ENCODE measurements at places on chromosomes 4 and X.

GRCh38 chrX:78092296-78092695, 11.8 kb upstream of the PGK1 start:
- DNase-seq: no peak

DNA sequence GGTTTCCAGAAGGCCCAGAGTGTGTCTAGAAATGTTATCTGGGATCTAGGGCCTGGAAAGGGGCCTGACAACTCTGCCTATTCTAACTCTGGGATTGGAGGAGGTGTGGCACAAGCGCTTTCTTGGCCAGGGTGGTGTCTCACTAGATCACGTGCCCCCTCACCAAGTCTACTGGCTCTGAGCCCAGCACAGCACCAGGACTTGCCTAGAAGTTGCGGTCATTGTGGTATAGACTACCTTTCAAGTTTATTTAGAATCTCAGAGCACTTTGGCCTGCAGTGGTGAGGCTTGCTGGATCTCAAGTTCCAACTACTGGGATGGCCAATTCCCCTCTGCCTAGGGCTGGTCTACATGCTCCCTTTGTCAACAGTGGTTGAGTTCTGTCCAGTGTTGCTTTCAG, 223.3 kb upstream of the MAGEB2 start:
- no peak for DNase-seq

GRCh38 chr4:109440948-109441347, 7.3 kb downstream of the SEC24B start:
- DNase-seq: no peak

- DNase-seq: no peak
Measured at GRCh38 chrX:13664020-13664419, 11.1 kb downstream of the TCEANC start.

GRCh38 chr4:95181996-95182306, 366.8 kb downstream of the UNC5C start:
- DNase-seq: no peak

DNA sequence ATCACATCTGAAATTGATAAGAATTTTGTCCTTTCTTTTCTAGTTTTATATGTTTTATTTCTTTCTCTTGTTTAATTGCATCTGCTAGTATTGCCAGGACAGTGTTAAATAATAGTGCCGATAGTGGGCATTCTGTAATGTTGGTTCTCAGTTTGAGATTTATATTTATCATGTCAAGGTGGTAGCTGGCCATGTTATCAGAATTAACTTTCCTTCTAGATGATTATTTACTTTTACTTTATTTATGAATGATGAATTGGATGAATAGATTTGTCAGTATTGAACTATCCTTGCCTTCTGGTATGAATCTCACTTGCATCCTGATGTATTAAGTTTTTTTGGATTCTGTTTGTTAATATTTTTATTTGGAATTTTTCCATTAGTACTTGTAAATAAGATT, 42.7 kb downstream of the METAP1 start:
- DNase-seq: no peak

- no peak for DNase-seq
Measured at GRCh38 chrX:48939524-48940228, 17.7 kb downstream of the OTUD5 start.

DNA sequence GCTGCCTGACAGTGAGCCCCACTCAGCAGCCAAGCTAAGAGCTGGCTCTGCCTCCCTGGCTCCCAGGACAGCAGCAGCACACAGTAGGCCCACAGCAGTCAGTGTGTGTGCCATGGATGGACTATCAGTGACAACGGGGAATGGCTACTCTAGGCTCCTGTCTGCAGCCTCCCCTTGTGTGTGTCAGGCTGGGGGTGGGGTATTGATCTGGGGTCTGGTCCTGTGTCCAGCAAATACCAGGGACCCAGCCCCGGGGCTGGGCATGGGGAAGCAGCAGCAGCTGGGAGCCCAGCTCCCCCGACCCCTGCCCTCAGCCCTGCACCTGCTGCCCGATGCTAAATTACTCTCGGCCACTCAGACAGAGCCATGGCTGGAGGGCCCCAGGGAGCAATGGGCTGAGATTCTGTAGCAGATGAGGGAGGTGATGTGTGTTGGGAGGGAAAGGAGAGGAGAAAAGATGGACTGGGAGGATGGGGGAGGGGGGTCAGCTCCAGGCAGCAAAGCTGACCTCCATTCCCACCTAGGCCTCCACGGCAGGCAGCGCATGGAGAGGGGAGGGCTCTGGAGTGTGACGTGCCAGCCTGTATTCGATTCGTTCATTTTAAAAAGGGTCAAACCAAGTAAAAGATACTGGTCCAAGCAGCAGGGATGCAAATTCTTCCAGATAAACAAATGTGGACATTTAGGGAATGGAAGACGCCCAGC, 61.3 kb upstream of the CRMP1 start:
- DNase-seq: no peak

DNA sequence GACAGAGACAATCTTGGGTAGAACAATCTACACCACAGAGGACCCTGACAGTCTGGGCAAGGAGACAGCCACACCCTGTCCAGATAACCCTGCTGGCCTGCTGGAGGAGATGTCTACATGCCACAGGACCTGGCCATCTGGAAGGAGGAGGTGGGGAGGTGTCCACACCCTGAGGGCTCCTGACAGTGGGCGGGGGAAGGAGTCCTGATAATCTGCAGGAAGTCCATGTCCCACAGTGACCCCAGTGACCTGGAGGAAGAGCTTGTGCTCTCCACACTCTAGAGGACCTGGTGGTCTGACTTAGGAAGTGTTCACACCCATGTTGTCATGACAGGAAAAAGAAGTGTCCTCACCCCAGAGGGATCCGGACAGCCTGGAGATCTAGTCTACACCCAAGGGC, 5.5 kb downstream of the SUV39H1 start:
- DNase-seq: no peak

- no peak for DNase-seq
Measured at GRCh38 chrX:112812741-112813140, 27.9 kb downstream of the AMOT start.

DNA sequence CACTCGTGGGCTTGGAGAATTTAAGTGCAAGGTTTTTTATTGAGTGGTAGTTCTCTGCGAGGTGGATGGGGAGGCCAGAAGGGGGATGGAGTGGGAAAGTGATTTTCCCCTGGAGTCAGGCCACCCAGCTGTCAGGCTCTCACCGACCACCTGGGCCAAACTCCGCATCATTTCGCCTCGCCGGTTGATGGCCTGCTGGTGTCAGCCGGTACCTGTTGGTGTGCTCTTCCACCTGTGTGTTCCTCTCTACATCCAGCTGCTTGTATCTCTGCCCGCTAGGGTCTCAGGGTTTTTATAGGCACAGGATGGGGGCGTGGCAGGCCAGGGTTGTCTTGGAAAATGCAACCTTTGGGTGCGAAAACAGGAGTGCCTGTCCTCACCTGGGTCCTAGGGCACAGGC, 200.9 kb downstream of the DACH2 start:
- no peak for DNase-seq

DNA sequence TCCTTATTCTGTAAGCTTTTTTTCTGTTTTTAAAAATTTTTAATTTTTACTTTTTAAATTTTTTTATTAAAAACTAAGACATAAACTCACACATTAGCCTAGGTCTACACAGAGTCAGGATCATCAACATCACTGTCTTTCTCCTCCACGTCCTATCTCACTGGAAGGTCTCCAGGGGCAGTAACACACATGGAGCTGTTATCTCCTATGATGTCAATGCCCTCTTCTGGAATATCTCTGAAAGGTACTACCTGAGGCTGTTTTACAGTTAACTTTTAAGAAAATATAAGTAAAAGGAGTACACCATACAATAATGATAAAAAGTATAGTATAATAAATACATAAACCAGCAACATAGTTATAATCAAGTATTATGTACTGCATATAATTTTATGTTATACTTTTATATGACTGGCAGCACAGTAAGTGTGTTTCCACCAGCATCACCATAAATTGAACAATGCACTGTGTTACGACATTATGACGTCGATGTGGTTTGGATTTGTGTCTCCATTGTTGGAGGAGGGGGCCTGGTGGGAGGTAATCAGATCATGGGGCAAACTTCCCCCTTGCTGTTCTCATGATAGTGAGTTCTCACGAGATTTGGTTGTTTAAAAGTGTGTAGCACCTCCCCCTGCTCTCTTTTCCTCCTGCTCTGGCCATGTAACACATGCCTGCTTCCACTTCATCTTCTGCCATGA, 21.3 kb downstream of the IL15 start:
- no peak for DNase-seq

- DNase-seq: no peak
Measured at GRCh38 chrX:30151964-30152363, 63.4 kb upstream of the MAGEB2 start.

- no peak for DNase-seq
Measured at GRCh38 chr4:14518136-14518535, 484.1 kb upstream of the CPEB2 start.

- DNase-seq: peak; percentile 78
Measured at GRCh38 chr4:70601422-70602039, 9.5 kb downstream of the AMBN start.

- DNase-seq: no peak
Measured at GRCh38 chrX:110448459-110448858, 89.8 kb downstream of the RTL9 start.

GRCh38 chrX:100299559-100299958, 110.5 kb downstream of the PCDH19 start:
- no peak for DNase-seq

DNA sequence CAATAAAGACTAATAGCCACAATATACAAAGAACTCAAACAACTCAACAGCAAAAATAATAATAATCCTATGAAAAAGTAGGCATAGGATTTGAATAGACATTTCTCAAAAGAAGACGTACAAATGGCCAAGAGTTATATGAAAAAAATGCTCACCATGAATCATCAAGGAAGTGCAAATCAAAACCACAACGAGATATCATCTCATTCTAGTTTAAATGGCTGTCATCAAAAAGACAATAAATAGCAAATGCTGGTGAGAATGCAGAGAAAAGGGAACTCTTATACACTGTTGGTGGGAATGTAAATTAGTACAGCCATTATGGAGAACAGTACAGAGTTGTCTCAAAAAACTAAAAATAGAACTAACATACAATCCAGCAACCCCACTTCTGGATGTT, 18.8 kb downstream of the TLR6 start:
- DNase-seq: no peak

DNA sequence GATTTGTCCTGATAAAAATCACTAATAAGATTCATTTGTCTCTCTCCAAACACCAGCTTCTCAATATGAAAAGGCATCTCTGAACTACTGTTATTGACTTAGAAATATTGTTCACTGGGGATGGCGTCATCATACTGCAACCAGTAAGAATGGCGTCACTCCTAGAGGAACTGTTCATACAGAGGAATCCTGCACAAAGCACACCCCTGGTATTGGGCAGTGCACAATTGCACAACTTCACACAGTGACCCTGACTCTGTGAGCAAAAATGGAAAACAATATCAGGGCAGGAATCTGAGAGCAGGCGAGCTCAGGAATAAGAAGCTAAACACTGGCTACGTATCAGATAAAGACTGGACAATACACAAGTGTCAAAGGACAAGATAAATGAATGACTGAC, 66.7 kb upstream of the PNPLA4 start:
- DNase-seq: no peak

DNA sequence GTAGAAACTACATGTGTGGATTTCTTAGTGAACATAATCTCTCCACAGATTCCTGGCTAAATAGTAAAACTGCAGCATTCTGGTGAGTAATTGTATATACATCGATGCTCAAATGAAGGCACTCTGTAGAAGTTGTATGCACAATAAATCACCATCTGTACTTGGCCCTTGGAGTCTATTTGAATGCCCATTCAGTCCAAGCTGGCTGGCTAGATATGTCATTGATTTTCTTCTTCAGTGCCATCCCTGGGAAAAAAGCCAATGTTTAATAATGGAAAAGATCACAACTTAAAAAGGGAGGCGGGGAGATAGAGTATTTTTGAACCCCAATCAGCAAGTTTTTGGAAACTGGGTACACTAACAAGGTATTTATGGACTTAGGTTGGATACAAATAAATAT, 381.0 kb upstream of the TEX13C start:
- DNase-seq: no peak

GRCh38 chrX:40169193-40170101, 71.7 kb upstream of the BCOR start:
- DNase-seq: no peak

DNA sequence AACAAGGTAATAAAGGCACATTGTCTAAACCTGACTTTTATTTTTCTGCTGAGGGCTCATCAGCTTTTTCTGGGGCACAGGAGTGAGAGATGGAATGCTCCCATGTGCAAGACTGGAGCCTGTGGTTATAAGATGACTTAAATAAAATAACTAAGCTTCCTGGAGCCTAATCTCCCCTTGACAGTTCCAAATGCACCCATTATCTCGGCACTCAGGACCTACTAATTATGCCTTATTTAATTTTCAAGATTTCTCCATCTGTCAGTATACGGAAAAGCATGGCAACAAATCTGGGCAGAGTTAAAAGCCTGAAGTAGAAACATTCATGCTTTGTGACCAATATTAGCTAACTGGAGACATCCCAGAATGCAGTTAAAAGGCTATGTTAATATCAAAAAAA, 416.7 kb upstream of the TEX13C start:
- DNase-seq: no peak

DNA sequence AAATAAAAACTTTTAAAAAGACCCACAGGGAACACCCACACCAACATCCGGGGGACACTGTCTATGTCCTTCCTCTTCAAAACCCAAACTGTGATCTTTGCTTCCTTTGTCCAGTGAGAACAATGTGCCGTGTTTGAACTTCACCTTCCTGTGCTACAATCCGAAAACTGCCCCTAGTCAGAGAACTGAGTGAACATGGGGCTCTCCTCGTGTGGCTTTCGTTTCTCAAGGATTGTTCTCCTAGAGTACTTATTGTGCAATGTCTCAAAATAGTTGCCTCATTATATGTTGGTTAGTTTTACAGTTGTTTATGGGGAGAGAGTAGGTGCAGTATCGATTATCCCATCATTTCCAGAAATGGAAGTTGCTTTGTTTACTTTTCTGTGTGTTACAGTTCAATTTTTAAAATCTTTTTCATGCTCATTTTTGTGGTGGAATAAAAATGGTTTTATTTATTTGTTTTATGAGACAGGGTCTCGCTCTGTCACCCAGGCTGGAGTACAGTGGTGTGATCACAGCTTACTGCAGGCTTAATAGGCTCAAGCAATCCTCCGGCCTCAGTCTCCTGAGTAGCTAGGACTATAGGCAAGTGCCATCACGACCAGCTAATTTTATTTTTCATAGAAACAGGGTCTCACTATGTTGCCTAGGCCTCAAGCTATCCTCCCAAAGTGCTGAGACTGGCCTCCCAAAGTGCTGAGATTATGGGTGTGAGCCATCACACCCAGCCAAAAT, 29.9 kb downstream of the RBMX start:
- no peak for DNase-seq

DNA sequence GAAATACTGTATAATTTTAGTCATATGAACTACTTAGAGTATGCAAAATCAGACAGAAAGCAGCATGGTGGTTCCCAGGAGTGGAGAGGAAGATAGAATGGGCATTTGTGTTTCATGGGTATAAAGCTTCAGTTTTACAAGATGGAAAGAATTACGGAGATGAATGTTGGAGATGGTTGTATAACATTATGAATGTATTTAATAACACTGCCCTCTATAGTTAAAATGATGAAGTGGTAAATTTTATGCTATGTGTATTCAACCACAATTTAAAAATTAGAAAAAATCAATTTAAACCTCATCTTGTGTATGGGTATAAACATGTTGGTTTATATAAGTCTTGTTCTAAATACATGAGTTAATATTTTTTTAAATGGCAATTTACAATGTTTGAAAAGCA, 521.1 kb downstream of the FSTL5 start:
- no peak for DNase-seq

GRCh38 chr4:58070726-58071125, 960.5 kb upstream of the IGFBP7 start:
- no peak for DNase-seq

Data from NCI-H187 (cell line).